NCI-H524 treated with DMSO at 0.1 percent for 48 hours (cell line): ENCODE measurements at places on chromosomes 2 and 18.

- DNase-seq, result no peak
Observed at GRCh38 chr2:112772322-112772721, 7.9 kb upstream of the CKAP2L start.

DNA sequence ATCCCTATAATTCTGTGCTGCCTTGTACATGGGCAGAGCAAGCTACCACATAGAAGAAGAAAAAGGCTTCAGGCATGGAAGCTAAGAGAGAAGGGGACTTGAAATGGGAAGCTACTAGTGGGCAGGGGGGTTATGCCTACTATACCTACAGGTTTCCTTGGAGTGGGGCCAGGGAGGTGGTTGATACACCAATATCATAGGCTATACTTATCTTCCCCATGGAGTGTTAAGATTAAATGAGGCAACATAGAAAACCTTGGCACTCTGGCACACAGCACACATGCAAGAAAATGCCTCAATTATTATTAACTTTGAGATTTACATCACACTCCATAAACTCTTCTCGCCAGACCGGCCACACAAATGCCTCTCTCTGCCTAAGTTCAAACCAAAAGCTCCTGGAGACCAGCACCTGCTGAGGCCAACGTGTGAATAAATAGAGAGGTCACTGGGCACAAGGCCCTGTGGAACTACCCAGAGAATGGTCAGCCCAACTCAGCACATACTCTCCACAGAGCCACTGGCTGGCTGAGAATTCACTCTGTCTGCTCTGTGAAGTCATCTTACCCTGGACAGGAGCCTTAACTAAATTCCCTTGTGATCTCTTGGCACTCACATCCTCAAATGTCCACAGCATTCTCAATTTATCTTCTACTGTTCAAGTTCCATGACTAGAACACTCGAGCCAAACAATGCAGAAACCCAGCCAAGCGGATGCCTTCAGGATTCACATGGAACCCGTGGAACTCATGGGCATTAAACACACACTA, 498.7 kb downstream of the BCL11A start:
- DNase-seq, result no peak

GRCh38 chr18:26821181-26821580, 44.3 kb downstream of the AQP4 start:
- no peak for DNase-seq

- DNase-seq, result no peak
Observed at GRCh38 chr2:30801821-30802455, 5.3 kb downstream of the CAPN13 start.

DNA sequence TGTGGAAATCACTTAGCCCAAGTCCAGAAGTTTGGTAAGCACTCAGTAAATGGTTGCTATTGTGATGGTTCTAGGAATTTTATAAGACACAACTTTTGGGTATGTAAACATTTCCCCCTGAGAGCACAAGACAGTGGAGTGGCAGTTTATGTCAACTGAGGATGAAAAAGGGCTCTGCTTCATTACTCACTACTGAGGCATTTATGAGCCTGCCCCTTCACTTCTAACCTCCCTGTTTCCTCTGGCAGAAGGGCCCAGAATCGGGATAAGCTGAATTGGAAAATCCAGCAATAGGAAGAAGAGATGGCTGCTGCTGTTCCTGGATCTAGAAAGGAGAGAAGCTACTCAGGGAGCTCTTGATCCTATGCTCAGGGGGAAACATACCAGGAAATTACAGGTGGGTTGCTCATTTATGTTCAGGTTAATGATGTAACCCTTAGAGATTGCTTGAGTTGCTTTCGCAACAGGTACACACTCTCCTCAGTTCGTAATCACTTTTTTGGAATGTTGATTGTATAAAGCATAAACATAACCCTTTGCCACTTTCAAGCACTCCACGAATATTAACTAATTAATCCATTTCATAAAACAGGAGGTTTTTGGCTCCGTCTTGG, 46.3 kb downstream of the ADCYAP1 start:
- DNase-seq, result no peak
